ENCODE measurements at places on chromosomes 7 and 10.
A peak's percentile ranks its signal among the peaks of the same experiment; 100 is the strongest.

DNA sequence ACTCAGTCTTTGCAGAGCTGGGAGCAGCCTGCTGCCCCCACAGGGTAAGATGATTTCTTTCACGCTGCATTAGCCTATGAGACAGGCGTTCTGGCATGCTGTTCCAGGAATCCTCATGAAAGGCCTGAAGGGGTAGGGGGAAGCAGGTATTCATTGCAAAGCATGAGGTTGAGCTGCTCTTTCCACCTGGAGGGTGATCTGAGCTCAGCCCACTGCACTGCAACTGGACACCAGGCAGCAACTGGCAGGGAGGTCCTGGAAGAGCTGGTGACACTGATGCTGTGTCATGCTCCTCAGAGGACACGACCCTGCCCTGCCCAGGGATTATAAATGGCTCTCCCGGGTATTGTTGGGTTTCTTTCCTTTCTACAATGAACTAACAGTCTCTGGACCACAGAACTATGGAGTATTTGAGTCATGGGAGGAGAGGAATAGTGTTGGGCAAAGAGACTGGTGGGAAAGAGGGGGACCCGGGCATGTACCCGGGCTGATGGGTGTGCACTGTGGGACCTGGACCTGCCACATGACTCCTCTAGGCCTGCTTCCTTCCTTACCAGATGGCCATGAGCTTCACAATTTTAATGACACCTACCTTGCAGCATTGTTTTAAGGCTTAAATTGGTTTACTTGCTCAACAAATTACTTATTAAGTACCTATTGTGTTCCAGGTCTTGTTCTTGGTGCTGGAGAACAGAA is 24.3 kb downstream of the SLC25A28 start:
- DNase-seq, result no peak

DNA sequence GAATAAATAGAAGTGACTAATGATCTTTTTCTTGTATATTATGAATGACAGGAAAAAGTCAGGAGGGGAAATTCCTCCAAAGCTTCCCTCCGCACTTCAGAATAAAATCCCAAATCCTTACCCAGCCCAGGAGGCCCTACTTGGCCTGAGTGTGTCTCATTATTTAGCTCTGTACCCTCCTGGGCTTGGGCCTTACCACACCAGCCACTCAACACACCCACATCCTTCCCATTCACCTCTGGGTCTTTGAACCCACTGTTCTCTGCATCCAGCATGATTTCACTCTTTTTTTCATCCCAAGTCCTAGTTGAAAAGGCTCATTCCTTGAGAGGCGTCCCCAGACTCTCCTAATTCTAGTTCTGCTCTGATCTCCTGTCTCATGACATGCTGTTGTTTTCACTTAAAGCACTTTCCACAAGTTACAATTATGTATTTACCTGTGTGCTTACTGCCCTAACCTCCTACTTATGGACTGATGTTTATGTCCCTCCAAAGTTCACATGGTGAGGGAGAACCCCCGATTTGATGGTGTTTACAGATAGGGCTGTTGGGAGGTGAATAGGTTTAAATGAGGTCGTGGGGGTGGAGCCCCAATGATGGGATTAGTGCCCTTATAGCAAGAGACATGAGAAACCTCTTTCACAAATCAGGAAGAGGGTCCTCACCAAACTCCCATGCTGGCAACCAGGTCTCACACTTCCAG is 6.4 kb downstream of the NOD1 start:
- DNase-seq, result no peak

GRCh38 chr10:32600317-32600716 is 154.4 kb downstream of the CCDC7 start:
- no peak for DNase-seq

DNA sequence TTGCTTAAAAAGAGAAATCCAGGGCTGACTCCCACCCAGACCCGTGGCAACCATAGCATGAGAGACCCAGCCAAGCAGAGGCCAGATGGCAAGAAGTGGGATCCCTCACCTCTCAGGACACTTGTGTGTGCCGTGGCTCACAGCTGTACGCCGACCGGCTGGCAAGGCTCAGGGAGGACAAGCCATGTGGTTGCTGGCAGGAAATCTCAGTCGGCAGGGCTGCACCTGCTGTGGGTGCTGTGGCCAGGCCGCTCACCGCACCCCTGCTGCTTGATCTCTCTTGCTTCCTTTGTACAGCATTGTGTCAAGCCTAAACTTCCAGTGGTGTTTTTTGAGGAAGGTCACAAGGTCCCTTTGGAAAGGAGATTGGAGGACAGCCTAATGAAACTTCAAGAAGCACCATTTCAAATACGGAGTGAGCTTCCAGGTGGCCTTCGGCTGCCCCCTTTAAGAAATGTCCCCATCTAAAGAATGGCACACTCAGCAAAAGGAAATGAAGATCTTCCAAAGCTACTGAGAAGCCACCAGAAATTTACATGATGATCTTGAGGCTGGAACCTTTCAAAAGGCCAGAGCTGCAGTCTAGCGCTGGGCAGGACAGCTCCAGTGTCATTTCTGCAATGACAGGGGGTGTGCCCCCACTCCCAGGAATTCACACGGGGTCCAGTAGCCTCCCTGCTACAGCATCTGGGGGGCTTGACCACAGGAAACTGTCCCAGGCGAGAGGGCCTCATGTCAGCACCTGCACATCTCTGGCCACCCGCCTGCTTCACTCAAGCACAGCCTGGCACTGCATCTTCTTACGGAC is 409.0 kb upstream of the MGMT start:
- DNase-seq, result peak; percentile 18

DNA sequence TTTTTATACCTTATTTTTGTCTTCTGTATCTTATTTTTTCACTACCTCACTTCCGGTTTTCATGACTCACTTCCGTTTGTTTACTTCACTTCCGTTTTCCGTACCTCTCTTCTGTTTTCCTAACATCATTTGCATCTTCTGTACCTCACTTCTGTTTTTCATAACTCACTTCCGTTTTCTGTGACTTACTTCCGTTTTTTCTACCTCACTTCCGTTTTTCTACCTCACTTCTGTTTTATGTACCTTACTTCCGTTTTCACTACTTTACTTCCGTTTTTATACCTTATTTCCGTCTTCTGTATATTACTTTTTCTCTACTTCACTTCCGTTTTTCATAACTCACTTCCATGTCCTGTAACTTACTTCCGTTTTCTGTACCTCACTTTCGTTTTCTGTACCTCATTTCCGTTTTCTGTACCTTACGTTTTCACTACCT is 492.5 kb upstream of the AKR1E2 start:
- no peak for DNase-seq

GRCh38 chr7:95470452-95470851 is 15.3 kb upstream of the ASB4 start:
- DNase-seq, result no peak

DNA sequence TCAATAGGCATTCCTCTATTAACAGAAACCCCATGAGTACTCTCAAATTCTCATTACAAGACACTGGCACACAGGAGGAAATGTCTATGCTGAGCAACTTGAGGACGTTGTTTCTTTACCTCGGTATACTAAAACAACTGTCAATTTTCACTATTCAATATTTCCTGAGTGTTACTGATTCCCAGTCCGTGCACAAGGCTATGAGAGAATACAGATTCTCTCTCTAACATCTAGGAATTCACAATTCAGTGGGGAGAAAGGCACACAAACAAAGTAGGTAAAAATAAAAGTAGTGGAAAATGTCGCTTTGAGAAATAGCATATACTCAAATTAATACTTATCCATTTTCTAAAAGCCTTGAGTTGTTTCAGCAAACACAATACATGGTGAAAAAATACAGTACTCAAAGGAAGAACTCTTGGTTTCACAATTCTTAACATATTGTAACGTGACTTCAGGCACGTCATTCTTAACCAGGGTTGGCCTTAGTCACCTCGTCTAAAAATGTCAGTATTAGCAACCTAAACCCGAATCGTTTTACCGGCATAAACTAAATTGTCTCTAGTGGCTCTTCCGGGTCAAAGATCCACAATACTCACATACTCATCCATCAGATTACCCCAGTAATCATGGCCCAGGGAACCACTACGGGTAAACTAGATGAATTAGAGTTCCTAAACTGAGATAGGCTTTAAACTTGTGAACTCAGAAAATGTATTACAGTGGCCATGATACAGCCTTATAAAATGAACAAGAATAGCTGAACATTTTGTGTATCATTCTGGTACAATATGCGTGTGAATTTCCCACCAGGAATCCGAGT is 1.5 kb downstream of the IPMK start:
- no peak for DNase-seq

DNA sequence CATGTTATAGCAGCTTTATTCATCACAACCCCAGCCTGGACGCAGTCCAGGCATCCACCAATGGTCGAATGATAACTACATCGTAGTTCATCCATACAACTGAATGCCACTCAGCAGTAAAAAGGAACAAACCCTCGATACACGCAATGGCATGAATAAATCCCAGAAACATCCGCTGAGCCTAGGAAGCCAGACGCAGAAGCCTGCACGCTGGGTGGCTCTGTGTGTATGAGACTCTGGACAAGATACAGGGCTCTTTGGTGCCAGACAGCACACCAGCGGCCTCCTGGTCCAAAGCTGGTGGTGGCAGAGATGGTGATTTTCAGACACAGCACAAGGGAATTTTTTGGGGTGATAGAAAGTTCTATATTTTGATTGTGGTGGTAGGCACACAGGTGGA is 10.0 kb upstream of the CRYGN start:
- DNase-seq, result no peak

GRCh38 chr7:74061840-74062539 is 21.6 kb upstream of the LIMK1 start:
- DNase-seq, result peak; percentile 34

DNA sequence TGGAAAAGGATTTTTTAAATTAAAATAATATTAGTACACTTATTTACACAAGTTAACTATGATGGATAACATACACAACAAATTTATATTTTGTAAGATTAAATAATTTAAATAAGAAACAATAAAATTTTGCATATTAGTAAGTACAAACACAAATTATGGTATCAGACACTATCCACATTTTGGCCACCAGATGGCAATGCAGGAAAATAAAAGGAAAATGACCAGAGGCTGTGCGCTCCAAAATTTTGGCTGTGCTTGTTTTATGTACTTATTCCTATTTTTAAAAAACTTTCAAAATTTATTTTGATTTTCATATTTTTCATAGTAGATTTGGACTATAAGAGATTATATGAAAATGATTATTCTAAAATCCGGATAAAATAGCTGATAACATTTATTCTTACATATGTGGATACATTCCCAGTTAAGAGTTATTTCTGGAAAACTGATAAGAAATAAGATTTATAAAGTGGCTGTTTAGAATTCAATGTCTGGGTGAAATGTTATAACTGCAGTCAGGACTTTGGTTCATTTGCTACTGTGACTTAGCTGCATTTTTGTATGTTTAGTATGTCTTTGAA is 274.7 kb upstream of the HGF start:
- no peak for DNase-seq

GRCh38 chr7:50164559-50165170 is 71.6 kb upstream of the ZPBP start:
- DNase-seq, result peak; percentile 18

DNA sequence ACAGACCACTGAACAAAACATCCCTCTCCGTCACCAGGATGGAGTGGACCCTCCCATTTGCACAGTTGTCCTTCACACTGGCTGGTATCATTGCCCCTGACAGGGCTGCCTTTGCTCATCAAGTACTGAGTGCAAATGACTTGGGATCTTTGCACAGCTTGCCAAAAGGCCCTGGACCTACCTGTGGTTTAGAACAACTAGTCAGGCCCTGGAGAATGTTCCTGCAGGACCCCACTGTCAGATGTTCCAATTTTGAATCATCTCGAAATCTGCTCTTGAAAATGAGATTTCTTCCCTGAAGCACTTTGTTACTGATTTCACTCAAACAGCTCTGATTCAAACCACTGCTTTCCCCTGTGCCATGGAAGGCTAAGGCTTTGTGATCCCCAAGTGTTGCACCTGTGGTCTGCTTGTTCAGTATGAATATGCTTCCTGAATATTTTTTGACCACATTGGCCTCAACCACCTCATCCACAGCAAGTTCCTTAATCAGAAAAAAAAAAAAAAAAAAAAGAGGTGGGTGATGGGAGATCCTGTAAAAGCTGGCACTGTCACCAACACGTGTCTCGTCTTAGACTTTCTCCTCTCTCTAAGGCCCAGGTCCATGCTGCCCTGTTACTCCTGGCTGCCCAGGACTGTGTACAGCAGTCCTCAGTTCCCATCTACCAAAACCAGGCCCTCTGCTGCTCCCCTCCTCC is 2.7 kb upstream of the AOAH start:
- no peak for DNase-seq

DNA sequence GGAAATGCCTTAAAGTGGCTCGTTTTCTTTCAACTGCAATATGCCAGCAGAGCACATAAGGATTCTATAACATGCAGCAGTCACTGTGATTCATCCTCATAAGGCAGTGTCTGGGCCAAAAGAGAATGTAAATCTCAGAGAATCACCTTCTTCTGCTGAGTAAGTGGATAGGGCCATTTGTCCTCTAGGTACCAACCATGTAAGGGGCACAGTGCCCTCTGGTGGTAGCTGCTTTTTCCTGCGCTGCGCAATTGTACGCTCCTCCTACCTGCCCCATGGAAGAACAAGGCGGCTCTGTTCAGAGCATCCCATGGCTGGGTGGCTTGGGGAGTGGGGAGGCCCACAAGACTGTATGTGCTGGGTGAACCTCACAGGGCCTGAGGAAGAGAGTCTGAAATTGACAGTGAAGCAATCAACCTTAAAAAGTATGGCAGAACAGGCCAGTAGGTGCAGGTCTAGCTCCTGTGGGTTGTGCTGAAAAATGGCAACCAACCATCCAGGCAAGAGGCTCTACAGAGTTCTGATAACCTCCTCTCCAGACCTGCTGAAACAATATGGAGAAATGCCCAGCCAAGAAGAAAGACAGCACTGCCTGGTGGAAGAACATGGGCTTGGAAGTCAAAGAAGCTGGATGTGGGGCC is 78.6 kb upstream of the C10orf90 start:
- peak; percentile 15 for DNase-seq

DNA sequence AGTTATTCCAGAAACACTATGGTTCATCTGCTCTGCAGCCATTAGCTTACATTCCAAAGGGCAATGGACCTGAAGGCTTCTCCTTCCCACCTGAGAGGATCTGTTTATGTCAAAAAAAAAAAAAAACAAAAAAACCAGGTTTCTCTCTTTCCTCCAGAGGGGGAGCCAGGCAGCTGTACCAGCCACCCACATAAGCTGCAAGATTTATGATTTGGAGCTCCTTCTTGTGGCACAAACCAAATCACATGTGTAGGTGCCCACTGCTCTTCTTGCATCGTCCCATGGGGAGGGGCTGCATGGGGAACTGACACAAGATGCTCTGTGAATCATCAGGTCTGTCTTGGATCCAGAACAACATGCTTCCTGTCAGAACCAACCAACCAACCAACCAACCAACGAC is 231.6 kb upstream of the IGFBP3 start:
- no peak for DNase-seq

GRCh38 chr7:138608275-138608674 is 92.9 kb downstream of the SVOPL start:
- DNase-seq, result no peak
